Stimulated activated CD4-positive, alpha-beta T cell treated with anti-CD3 and anti-CD28 coated beads, TNF-alpha, amount 100 ng/mL, for 4 hours (primary cell): ENCODE measurements at places on chromosomes 13 and 19.

DNA sequence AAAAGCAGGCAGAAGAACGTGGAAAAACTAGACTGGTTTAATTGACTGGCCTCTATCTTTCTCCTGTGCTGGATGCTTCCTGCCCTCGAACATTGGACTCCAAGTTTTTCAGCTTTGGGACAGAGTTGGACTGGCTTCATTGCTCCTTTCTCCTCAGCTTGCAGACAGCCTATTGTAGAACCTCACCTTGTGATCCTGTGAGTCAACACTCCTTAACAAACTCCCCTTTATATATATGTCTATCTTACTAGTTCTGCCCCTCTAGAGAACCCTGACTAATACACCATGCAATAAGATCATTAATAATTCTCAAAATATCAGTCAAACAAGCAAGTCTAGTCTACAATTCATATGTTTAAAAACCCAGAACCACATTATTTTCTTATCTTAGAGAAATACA lies 662.4 kb downstream of the TBC1D4 start:
- DNase-seq, result no peak

GRCh38 chr13:106038752-106039151 lies 496.7 kb downstream of the EFNB2 start:
- DNase-seq, result no peak

- DNase-seq, result no peak
Observed at GRCh38 chr13:65470781-65471180, 1759.4 kb downstream of the PCDH9 start.

GRCh38 chr13:97726664-97727280 lies 226.7 kb upstream of the IPO5 start:
- DNase-seq, result no peak

- no peak for DNase-seq
Observed at GRCh38 chr13:41919741-41920487, 41.0 kb downstream of the VWA8 start.

DNA sequence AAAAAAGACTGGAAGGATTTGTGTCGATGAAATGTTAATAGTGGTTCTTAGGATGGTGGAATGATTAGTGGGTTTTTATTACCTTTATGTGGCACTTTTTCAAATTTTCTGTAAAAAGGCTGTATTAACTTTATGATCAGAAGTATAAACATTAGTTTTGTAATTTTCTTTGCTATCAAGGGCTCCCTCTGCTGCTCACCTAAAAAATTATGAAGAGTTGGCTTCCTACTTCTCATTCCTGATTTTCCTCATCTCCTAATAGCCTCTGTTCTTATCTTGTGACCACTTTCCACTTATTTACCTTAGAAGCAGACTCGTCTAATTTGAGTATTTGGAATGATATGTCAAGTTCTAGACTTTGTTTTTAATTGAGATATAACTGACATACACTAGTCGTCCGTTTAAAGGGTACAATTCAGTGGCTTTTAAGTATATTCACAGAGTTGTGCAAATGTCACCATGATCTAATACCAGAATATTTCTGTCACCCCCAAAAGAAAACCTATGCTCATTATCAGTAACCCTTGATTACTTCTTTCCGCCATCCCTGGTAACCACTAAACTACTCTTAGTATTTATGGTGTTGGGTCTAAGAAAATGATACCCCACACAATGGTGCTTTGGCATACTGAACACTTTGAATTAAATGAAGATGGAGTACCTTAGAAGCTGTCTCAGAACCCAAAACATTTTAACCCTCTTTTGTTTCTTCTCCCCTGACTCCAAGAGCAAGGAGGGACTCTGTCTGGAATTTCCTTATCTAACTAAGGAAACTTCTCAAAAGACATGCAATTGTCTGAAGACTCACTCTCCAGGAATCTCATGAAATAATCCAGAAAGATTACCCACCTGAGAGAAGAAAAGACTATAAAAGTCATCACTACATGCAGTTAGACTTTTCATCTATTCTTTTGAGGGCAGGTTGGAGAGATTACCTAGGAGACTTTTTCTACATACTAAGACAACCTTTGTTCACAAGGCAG lies 311.3 kb downstream of the DLEU7 start:
- DNase-seq, result no peak

DNA sequence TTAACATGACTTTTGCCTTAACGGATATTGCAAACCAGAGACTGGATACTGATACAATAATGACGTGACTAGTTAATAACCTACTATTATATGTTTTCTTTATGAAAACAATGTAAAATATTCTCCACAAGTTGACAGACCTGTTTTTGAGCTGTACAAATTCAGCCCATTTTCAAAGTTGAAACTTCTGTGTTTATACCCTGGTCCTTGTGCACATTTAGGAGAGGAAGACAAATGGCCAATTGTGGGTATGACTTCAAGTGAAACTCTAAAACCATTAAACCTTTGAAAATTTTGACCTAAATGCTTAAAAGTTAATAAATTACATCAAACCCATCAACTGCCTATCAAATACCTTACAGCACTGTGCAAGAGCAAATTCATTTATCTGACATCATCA lies 8.9 kb downstream of the SPRY2 start:
- DNase-seq, result no peak

- no peak for DNase-seq
Observed at GRCh38 chr13:24605923-24606372, 74.3 kb upstream of the ATP12A start.

GRCh38 chr19:43820098-43820883 lies 6.8 kb upstream of the ZNF283 start:
- DNase-seq, result no peak

DNA sequence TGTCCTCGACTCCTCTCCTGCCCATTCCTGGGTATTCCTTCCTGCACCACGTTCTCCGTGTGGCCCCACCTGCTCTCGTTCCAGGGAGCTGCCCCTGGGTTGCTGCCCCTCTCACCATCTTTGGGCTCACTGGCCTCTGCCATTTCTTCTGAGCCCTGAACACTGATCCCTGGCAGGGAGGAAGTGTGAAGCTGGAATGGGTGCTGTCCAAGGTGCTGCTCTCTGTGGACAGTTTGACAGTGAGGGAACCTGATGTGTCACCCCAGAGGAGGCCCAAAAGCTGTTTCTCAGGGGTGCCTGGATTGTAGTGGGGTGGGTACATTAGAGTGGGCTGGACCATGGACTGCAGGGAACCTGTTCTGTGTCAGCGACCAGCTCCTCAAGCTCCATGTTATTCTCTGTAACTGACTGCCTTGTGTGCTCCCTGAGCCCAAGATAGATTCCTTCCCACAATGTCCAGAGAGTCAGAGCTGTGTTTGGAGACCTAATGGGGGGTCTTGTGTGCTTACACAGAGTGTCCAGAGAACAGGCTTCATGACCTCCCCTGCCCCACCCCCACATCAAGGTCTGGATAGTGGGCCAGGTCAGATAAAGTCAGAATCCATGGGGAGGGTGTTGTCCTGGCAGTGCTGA lies 7.2 kb upstream of the CEACAM8 start:
- no peak for DNase-seq

- no peak for DNase-seq
Observed at GRCh38 chr19:29495091-29495490, 30.7 kb upstream of the VSTM2B start.

- no peak for DNase-seq
Observed at GRCh38 chr19:23439623-23440022, 44.4 kb upstream of the ZNF91 start.

DNA sequence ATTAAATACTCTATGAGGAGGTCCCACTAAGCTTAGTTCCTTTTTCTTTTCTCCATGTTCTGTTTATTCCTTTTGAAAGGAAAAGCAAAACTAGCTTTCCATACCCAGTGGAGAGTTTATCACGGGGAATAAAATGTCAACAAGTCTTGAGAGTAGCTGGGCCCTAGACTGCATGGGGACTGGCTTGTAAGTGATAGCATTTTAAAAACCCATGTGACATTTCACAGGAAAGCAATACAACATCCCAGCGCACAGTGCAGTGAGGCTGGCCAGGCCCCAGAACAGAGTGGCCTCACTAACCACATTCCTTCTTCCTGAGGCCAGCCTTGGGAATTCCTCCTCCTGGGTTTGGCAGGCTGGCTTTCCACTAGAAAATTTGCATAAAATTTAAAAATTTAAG lies 149.8 kb downstream of the DLEU7 start:
- no peak for DNase-seq

DNA sequence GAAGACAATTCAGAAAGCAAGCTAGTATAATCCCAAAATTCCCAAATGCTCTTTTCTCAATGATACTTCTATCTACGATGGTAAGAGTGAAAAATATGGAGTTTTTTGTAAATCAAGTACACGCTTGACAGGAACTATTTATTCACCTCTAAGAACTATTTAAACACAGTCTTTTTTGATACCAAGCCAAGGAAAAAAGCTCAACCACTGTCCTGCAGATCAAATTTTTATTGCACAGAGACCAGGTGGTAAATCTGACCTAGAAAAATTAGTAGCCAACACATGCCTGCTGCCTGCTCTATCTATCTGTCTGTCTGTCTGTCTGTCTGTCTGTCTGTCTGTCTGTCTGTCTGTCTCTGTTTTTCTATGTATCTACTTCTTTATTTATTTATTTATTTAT lies 292.2 kb downstream of the MZT1 start:
- DNase-seq, result no peak

- no peak for DNase-seq
Observed at GRCh38 chr13:97327506-97328221, 105.5 kb downstream of the MBNL2 start.

DNA sequence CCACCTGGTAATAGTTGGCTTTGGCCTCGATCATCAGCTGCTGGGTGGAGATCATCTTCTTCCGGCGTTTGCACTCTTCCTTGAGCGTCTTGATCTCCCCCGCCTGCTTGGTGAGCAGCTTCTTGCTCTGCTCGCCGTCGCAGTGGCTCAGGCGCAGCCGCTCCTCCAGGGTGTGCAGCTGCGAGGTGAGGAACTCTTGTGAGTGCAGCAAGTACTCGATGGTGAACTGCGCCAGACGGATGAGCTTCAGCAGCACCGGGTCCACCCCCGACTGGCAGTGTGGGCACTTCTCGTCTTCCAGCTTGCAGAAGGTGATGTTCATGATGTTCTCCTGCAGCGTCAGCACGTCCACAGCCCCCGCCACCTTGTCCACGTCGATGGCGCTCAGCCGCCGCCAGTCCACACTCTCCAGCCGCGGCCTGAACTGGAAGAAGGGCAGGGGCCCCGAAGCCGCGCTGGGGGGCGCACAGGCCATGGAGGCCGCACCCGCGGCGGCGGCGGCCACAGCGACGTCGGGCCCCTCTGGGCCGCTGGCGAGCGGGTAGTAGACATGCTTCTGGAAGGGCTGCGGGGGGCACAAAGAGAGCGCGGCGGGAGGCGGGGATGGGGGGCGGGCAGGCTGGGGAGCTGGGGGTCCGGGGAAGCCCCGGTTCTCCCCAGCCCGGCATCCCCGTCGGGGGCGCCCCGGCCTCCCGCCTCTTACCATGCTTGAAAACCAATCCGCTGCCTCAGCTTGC lies 3.0 kb downstream of the DZIP1 start:
- DNase-seq, result no peak

- DNase-seq, result no peak
Observed at GRCh38 chr19:11324079-11324661, 15.3 kb downstream of the RAB3D start.

GRCh38 chr13:26584713-26585112 lies 27.2 kb downstream of the WASF3 start:
- no peak for DNase-seq

DNA sequence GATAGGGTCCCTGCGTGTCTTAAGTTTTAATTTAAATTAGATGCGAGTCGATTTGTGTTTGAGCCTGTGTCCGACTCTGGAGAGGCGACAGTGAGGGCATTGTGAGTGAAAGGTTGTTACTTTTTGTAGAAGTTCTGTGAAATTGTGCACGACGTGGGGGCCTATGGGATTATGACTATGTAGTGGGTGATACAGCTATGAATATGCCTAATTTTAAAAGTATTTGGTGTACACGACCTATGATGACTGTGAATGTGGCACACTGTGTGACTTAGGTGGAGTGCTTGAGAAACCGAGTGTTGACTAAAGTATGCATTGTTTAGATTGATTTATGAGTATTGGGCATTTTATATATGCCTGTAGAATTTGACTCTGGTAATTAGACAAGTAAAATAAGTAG lies 646 bp downstream of the ZNF567 start:
- no peak for DNase-seq

- no peak for DNase-seq
Observed at GRCh38 chr19:3465552-3465951, 14.8 kb downstream of the SMIM24 start.

- DNase-seq, result no peak
Observed at GRCh38 chr13:35159041-35159440, 217.0 kb downstream of the NBEA start.

- no peak for DNase-seq
Observed at GRCh38 chr13:98994080-98994479, 16.2 kb upstream of the DOCK9 start.

GRCh38 chr13:113322890-113323651 lies 26.0 kb downstream of the LAMP1 start:
- no peak for DNase-seq
